ENCODE measurements at places on chromosomes 13 and 19.

- no peak for DNase-seq
These were observed 9.1 kb downstream of the MBNL2 start for GRCh38 chr13:97231118-97231828.

GRCh38 chr19:3175781-3176714, 2.5 kb upstream of the S1PR4 start:
- no peak for DNase-seq

- no peak for DNase-seq
These were observed 720.7 kb downstream of the DIAPH3 start for GRCh38 chr13:59442944-59443486.

DNA sequence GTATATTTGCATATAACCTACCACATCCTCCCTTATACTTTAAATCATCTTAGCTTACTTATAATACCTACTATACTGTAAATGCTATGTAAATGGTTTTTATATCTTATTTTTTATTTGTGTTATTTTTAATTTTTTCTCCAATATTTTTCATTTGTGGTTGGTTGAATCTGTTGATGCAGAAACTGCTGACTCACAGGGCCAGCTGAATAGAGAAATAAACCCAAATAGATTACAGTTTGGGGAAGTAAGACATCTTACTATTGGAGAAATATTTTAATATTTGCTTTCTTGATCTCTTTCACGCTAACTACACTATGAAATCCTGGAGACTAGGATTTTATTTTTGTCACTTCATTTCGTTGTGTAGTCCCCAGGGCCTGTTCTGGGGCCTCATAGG, 7.1 kb downstream of the SMAD9 start:
- DNase-seq = no peak

- DNase-seq = no peak
These were observed 562.5 kb downstream of the EFNB2 start for GRCh38 chr13:105972811-105973590.

DNA sequence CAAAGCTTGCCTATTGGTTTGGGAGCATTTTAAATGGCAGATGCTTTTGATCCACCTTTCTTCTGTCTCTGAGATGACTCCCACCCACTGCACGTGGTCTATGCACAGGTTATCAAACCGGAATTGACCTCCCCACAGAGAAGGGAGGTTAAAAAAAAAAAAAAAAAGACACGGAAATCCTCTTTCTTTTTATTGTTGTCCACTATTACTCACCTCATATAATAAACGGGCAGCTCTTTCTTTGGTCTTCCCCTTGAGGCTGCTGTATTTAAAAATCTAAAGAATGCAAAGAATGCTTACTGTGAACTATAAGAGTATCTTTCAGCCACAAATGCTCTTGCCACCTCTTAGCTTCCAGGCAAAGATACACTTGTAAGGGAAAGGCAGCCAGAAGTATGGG, 329.7 kb downstream of the NDFIP2 start:
- DNase-seq = no peak

DNA sequence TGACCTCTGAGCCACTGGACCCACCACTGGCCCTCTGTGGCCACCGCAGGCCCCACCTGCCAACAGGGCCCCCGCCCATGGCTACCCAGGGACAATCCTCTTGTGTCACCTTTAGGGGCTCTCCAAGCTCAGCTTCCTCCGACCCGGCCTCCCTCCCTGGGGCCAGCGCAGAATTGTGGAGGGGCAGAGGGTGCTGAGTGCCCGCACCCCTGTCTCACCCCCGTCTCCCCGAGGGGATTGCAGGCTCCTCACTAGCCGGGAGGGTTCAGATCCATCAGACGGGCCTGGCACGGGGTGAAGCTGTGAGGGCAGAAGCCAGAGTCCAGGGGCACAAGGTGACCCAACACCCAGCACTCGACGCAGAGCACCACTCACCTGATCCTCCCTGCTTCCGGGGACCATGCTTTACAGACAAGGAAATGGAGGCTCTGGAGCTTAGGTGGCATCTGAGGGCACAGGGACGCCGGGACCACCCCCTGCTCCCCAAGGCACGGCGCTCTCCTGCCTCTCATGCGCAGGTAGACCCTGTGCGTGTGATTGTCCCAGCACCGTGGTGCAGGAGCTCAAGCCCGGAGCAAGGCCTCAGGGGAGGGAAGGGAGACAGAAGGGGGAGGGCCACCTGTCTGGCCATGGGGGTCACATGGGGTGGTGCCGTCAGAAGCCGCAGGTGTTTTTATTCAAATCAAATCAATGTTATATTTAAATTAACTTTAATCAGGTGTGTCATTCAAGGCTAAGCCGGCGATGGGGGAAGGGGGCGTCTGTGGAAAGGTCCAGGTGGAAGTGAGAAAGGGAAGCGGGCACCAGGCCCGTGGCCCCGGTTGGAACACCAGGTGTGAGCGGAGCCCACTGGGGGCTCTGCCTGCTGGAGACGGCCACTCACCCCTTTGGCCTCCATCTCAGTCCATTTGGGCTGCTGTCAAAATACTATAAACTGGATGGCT, 21.6 kb upstream of the SPACA7 start:
- no peak for DNase-seq

DNA sequence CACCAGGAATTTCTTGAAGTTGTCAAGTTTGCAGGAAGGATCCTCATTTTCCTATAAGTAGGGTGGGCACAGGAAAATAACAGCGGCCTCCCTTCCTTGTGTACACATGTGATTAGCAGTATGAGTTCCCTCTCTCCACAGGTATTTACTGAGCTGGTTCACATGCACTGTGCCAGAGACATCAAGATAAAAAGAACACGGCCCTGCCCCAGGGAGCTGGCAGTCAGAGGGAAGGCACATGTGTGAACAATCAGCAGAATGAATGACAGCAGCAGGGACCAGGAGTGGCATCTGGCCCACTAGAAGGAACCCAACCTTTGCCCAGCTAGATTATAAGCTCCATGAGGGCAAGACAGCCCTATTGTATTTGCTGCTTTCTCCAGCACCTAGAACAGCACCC, 13.9 kb downstream of the DOCK9 start:
- DNase-seq = no peak

DNA sequence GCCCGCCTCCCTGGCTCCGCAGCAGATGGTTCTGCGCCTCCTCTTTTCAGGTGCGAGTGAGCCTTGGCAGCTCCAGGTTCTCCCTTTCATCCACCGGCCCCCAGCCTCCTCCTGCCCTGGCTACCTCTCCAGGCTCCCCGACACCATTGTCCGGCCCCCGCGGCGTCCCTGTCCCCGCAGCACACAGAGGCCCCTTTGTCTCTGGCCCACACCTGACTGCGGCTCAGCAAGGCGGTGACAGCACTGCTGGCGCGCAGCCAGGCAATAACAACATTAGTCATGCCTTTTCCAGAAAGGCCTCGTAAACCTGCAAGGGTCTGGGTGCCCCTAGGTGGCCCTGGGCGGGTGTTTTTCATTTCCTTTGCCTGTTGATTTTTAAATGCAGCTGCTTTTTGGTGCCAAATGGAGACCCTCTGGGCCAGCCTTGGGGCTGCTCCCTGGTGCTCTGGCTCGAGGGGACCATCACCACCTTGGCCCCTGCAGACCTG, 73.2 kb upstream of the MEDAG start:
- no peak for DNase-seq

DNA sequence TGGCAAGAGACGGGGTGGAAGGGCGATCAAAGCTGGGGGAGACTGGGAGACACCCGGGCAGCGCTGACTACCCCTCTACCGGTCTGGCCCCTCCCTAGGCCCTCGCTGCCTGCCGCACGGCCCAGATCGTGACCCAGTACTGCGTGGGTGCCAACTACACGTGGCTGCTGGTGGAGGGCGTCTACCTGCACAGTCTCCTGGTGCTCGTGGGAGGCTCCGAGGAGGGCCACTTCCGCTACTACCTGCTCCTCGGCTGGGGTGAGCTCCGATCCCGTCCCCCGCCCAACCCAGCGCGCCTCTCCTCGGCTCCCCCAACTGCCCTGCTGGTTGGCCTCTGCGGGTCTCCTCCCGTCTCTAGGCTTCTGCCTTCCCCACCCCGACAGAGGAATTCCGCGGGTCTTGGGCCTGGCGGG, 8.8 kb downstream of the GIPR start:
- no peak for DNase-seq

- no peak for DNase-seq
These were observed 811.8 kb downstream of the UQCRFS1 start for GRCh38 chr19:28400953-28401671.

DNA sequence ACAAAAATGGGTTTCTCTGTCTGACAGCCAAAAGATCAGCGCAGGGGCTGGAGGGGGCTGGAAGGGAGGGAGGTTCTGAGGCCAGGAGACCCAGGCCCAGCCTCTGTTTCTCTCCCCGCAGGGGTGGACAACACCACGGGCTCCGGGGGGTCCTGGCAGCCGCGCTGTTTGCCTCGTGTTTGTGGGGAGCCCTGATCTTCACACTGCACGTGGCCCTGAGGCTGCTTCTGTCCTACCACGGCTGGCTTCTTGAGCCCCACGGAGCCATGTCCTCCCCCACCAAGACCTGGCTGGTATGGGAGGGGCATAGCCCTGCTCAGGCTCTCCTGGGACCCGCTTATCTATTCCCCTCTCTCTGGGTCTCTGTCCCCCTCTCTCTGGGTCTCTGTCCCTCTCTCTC, 9.6 kb downstream of the CPT1C start:
- DNase-seq = no peak
